GM12891 (cell line): ENCODE measurements at places on chromosomes 13 and 19.

DNA sequence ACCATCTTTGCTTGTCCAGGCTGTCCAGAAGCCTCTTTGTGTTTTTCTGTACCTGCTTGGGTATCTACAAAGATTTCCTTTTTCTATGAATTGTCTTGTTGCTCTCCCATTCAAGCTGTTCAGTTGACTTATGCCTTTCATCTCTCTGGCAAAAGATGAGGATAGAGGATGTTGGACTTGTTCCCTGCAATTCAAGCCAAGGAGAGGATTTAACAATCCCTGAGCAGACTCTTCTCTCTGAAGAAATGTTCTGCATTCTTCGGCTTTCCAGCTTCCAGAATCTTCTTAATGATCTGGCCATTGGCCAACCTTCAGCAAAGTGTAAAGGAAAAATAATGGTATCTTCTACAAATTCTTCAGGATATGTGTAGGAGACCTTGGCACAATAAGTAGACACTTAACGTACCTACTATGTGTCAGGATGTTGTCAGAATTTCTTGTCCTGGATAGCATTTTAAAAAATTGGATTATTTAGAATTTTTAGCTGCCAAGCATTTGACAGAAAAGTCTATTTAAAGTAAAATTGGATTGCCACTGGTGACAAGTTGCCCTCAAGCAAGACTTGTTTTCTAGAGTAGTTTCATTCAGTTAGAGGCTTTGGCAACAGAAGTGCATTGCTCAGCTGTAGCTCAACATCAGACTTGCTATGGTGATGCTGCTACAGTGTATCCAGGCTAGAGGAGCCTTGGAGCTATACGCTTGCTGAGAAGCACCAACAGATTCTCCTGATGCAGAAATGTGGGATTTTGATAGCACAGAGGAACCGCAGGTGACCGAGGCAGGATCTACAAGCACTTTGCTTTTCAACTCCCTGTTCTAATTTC is 455.7 kb downstream of the SUCLA2 start:
- DNase-seq: no peak

- DNase-seq: no peak
These were observed 24.6 kb upstream of the KLF12 start for GRCh38 chr13:74158571-74159352.

- DNase-seq: no peak
These were observed 2.4 kb downstream of the FOSB start for GRCh38 chr19:45469945-45470761.

DNA sequence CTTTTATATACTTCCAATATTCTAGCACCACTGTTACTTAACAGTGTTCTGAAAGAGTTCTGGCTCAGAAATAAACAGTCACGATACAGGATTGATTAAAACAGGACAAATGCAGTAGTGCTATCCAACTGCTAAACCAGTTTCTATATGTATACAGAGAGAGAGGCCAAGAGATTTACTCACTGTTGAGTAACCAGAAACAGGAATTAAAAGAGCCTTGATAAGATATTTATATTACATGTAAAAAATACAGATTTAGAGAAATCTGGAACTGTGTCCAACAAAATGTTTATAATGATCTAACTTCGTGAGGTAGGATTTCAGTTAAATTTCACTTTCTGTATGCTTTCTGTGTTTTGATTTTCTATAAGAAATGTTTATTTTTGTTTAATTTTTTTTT is 116.6 kb downstream of the CDK8 start:
- no peak for DNase-seq

DNA sequence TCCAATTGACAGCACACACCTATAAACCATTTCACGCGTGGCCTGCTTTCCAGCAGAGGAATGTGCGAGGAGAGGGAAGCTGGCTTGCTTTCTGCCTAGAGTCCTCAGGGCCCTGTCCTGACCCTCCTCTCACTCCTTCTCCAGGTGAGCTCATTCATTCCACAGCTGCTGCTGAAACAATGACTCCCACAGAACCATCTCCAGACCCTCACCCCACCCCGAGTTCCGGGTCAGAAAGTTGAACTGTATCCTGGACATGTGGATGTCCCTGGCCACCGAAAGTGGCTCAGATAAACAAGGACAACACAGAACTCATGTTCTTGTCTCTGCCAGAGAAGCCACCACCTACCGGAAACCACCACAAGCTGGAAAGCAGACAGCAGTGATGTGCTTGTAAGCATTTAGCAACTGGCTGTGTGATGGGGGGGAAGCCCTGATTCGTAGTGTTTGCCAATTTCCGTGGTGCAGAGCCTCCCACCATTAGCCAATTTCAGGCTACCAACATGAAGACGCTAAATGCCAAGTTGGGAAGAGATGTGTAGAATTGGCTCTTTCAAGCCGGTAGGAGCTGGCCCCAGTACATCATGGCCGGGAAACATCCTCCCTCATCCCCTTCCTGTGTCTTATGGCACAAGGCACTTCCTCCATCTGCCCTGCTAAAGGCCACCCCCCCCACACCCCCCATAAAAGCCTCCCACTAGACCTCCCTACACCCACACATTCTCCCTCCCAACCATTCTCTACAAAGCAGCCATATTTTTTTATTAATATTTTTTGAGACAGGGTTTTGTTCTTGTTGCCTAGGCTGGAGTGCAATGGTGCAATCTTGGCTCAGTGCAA is 5.0 kb downstream of the SYCE2 start:
- DNase-seq: peak; percentile 51

DNA sequence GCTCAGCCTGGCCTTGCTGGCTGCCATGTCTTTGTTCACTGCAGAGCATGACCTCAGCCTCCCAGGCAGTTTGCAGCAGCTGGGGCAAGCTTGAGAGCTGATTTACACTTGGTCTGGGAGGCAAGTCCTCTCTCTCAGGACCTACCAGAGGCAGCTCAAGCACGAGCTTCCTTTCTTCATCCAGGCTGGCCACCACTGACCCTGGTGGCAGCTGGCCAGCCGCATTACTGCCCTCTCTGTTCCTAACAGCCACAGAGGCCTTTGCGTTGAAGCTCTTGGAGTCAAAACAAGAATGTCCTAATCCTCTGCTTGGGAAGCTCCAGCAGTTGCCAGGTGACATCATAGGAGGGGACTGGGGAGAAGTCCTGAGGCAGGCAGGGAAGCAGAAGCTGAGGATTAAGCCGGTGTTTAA is 85.7 kb downstream of the NUFIP1 start:
- no peak for DNase-seq

GRCh38 chr13:34935841-34936240 is 6.2 kb upstream of the NBEA start:
- DNase-seq: no peak

DNA sequence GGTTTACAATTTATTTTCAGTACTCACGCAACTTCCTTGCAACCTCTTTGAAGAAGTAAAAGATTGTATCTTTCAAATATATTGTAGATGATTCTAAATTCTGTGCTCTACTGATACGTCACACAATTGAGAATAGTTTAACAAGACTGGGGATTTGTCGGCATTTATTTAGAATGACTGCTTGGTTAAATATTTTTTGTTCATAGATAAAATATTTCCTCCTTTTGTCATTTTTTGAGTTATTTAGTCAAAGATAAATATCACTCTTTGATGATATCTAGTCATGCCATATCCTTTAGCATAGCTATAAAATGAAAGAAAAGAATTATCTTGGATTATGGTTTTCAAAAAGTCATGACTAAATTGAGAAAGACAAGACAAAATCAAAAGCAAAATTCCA is 2747.8 kb downstream of the PCDH9 start:
- DNase-seq: no peak

DNA sequence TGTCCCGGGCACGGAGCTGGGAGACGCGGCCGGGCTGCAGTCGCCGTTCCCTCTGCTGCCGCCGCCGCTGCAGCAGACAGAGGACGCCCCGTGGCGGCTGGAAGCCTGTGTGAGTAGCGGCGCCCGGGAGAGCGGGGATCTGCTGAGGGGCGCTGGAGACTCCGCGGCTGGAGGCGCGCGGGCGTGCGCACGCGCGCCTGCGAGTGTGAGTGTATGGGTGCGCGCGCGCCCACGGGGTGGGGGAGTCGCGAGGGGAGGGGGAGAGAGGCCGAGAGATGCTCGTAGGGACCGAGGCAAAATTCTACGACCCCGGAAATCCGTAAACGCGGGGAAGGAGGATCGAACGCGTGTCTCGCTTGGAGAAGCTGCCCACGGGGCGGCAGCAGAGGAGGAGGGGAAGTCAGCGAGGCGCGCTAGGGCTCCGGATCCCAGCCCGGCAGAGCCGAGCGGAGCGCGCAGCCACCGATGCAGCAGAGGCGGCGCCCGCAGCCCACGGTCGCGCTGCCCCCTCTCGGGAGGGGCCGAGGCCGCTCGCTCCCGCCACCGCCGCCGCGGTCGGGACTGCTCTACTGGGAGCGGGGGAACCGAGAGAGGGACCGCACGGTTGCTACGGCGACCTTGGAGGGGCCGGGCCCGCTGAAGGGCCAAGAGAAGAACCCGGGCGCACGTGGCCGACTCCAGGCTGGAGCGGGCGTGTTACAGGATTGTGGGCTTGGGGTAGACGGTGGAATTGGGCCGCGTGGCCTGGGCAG is at the start of gene ENOX1:
ENOX1 (minus strand) TSS at position 207 of the 752 bp plus-strand sequence.
- peak; percentile 53 for DNase-seq
